Cerebellar cortex (tissue), 1 donor: ENCODE measurements at places on chromosomes 16 and 17.

DNA sequence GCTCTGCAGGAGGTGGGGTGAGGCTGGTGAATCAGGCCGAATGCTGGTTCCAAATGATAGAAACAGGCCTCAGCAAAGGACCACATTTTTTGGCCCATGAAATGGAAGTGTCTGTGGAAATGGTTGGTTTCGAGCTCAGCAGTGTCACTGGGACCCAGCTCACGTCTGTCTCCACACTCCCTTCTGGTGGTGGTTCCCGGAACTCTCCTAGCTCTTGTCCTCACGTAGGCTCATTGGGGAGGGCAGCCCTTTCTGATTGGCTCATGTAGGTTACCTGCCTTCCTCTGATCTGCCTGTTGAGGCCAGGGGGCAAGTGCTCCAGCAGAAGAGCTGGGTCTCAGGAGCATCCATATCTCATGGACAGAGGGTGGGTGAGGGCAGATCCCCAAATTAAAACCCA, 4.0 kb downstream of the ALG1 start:
- DNase-seq, result peak; percentile 33

- no peak for DNase-seq
These were observed 141.2 kb downstream of the WWOX start for GRCh38 chr16:78240459-78241222.

- no peak for DNase-seq
These were observed 88.1 kb downstream of the ADCY9 start for GRCh38 chr16:4028144-4028543.

DNA sequence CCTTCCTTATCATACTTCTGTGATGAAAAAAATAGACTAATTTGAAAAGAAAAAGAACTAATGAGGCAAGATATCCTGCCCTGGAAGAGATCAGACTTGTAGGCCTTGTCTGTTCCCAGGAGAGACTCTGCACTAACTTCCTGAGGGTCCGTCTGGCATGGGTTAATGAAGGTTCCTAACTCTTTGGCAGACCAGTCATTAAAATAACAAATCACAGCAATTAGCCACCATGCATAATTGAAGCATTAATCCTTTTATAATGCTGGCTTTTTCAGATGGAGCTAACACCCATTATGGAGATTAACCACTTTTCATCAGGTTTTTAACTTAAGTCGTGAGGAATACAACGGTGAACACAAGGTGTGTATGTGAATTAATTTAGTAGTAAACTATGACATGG, 10.4 kb upstream of the KRT10 start:
- DNase-seq, result no peak

DNA sequence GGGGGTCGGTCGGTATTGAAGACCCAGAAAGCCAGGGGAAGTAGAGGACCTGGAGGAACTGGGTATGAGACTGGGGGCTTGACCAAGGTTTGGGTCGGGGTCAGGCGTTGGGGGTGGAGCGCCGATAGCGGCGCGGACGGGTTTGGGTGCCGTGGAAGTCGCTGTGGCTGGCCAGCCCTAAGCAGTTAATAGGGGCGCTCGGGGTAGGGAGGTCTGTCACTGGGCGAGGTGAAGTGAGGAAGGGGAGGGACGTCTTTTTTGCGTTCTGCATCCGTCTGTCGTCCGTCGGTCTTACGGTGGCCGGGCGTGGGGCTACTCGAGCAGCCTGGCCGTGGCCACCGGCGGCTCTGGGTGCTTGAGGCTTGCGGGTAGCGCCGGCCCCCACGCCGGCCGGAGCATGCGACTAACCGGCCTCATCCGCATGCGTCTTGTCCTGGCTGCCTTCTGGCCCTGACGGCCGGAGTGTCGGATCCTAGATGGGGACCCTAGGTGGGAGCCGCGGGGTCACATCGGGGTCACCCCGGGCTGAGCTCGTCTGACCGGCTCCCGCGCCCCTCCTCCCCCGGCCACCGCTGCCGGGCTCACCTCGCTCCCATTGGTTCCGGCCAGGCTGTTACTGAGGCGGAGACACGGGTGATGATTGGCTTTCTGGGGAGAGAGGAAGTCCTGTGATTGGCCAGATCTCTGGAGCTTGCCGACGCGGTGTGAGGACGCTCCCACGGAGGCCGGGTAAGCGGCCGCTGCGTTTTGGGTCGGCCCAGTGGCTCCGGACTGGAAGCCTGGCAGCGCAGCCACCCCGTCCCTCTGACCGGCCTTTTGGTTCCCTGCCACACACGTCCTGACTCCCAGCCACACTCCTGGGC, 10.3 kb upstream of the TMEM88 start:
- peak; percentile 98 for DNase-seq

GRCh38 chr16:54687043-54687899, 243.4 kb upstream of the IRX5 start:
- no peak for DNase-seq

- DNase-seq, result no peak
These were observed 33.2 kb upstream of the CDYL2 start for GRCh38 chr16:80837533-80838147.

DNA sequence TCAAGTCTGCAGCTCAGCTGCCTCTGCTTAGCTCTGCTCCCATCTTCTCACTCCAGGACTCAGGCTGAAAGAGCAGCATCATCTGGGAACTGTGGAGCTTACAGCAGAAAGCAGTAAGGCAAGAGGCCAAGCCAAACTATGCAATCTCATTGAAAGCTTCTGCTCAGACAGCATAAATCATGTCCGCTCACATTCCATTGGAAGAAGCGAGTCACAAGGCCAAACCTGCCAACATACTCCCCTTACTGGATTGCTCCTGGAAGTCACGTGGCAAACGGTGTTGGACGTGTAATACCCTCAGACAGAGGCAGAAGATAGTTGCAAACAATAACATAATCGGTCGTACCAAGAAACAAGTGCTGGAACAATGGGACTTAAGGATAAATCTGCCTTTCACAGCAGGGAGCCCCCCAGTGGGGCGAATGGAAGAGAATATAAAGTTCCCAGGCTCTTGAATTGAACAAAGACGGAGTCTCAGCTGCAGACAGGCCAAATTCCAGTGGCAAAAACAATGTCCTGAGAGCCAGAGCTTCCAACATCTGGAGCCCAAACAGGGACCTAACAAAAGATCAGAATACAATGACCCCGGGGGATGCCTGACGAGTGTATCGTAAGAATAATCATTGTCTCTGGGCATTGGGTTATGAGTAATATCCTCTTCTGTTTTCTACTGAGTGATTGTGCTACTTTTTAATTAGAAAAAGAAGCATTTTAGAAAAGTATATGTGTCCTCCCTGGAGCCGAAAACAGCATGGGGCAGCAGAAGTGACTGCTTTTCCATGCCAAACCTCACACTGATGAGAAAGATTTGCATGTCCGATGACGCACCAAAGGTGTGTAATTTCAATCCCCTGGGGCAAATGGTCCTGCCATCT, 68.4 kb downstream of the CMC2 start:
- DNase-seq, result no peak

GRCh38 chr17:57538736-57539456, 206.2 kb downstream of the CCDC182 start:
- DNase-seq, result no peak

- DNase-seq, result no peak
These were observed 128.2 kb upstream of the COX10 start for GRCh38 chr17:13940858-13941665.

DNA sequence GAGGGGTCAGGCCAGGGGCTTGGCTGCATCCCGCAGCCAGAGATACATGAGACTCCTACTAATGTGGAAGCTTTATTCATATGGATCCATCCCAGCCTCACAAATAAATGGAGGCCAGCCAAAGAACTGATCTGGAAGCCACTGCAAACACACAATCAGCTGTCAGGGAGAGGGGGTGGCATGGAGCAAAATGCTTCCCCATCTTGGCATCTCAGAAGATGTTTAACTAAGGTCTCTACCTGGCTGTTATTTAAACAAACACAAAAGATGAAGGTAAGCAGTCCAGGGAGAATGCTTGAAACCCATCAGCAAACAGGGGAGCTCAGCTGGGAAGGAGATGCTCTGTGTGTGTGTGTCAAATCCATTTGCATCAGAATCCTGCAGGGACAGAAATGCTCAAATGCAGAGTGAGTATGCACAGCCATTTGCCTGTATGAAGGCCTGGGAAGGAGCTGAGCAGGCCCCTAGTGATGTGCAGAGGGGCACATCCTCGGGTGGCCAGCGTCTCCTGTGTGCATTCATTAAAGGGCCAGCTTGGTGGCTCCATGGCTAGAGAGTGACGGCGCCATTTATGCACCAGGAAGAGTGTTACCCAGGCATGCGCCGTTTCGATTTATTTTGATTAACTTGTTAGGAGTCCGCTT, 34.2 kb upstream of the IRX3 start:
- DNase-seq, result no peak

- no peak for DNase-seq
These were observed 10.0 kb upstream of the HP start for GRCh38 chr16:72044296-72044695.

GRCh38 chr17:9982159-9982558, 77.1 kb upstream of the RCVRN start:
- DNase-seq, result peak; percentile 87

GRCh38 chr17:63191610-63192009, 225.6 kb downstream of the TANC2 start:
- no peak for DNase-seq

GRCh38 chr16:77059446-77059845, 131.5 kb upstream of the MON1B start:
- DNase-seq, result no peak

- peak; percentile 52 for DNase-seq
These were observed 3.1 kb upstream of the BAIAP2 start for GRCh38 chr17:81031566-81032550.

DNA sequence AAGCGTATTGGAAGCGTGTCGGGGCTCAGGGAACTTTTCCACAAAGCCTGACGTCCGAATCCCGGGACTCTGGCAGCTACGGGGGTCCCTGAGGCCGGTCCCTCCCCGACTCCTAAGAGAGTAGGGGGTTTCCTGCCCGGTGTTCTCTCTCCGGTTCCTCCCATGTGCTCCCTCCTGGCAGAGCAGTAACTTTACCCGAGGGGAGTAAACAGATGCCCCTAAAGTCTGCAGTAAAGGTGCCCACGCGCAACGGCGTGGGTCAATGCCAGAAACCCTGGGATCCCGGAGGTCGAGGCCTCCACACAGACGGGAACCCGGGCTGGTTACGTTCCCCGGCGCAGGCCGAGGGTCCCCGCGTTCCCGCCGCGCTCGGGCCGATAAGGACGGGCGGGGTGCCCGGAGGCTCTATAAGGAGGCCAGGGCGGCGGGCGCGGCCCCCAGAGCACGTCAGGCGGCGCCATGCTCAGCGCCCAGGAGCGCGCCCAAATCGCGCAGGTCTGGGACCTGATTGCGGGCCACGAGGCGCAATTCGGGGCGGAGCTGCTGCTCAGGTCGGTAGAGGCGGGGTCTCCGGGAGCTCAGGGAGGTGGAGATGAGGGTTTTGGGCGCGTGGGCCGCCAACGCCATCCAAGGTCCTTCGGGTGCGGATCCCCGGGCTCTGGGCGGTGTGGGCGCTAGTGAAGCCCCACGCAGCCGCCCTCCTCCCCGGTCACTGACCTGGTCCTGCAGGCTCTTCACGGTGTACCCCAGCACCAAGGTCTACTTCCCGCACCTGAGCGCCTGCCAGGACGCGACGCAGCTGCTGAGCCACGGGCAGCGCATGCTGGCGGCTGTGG, at the start of gene HBM:
HBM (plus strand) TSS at position 440 of the 836 bp plus-strand sequence; CDS start at position 460, 20 bp downstream.
- no peak for DNase-seq

- no peak for DNase-seq
These were observed 12.4 kb downstream of the SLC7A6OS start for GRCh38 chr16:68298312-68298711.

GRCh38 chr17:33667052-33667509, 374.0 kb upstream of the ASIC2 start:
- no peak for DNase-seq

DNA sequence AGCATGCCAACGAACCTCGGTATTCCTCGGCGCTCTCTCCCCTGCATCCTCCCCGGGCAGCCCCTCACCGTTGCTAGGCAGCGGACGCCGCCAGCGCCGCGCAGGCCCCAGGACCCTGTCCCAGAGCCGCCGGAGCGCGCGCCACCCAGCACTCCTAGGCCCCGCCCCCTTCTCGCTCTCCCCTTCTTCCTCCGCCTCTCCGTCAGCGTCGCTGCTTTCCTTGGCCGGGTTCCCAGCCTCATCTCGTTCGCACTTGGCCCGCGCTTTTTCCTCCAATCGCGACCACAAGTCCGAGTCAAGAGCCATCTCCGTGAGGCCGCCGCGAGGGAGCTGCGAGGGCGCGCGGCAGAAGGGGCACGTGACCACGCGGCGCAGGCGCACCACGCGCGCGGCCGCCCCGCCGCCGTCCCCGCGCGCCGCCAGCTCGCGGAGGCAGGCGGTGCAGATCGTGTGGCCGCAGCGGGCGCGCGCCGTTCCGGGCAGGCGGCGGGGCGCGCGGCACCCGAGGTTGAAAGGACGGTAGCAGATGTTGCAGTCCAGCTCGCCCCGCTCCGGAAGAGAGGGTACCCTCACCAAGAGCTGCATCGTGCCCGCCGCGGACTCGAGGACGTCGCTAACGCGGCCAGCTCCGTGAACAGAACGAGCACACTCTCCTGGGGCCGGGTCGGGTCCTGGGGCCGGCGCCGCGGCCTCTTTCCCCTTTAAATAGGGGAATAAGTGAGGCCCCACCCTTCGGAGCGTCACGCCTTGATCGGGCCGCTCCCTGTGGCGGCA, at the start of gene RNF227:
RNF227 (minus strand) TSS at position 679 of the 774 bp plus-strand sequence; CDS start at position 585, 94 bp downstream.
- peak; percentile 90 for DNase-seq

DNA sequence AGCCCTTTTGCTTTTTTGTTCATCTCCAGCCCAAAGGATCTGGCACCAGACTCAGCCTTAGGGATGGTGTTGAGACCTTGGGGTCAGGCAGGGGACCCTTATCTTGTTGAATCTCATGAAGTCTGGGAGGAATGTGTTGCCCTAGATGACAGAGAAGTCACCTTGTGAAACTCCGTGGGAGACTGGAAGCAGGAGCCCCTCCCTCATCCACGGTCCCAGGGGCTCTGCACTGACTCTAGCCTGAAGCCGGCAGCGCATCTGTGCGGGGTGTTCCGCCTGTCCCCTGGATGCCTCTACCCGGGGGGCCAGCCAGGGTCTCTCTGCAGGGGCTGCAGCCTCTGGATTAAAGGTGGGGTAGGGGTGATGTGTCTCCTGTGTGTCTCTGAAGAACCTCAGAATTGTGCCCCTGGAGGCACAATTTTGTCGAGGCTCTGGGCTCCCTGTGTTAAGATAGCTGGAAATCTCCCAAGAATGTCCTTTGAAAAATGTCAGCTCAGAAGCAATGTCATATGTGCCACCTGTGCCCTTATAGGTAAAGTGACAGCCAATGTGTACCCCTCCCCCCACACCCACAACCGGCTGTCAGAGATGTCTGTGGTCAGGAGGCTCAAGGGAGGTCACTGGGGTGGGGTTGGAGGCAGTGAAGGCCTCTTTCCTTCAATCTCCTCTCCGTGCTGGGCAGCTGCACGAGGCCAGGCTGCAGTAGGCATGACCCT, 32.1 kb upstream of the CDC42EP4 start:
- DNase-seq, result no peak

- peak; percentile 49 for DNase-seq
These were observed 831 bp upstream of the RCVRN start for GRCh38 chr17:9905902-9906301.

- DNase-seq, result no peak
These were observed 36.6 kb upstream of the IL21R start for GRCh38 chr16:27365142-27366089.

GRCh38 chr16:57701759-57702371, 7.3 kb downstream of the DRC7 start:
- DNase-seq, result no peak
